ENCODE measurements at places on chromosomes 6 and 20. TPM values are rescaled to one million over a fixed set of nuclear protein-coding genes. Genes with fewer than 3 reads are reported as not detected.

HLA-F gene
- total RNA-seq = 222 TPM

NELFE gene
- 86.1 TPM for total RNA-seq

DNA sequence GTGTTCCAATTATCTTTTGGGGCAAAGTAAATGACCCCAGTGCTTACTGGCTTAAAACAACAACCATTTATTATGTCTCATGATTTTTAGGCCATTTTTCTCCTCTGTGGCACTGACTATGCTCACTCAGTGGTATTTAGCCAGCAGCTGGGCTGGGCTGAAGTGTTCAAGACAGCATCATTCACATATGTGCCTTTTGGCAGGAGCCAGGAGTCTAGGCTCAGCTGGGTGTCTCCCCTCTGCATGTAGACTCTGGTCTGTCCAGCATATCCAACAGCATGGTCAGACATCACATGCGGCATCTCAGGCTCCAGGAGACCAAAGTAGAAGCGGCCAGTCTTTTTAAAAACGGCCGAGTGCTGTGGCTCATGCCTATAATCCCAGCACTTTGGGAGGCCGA, 120.3 kb upstream of the TOP1 start:
- DNase-seq = no peak
- H3K27me3 ChIP-seq = no peaks in the 10 kb centered on the region
- H3K36me3 ChIP-seq = no peaks in the 10 kb centered on the region
- H3K4me1 ChIP-seq = no peaks in the 10 kb centered on the region

DNA sequence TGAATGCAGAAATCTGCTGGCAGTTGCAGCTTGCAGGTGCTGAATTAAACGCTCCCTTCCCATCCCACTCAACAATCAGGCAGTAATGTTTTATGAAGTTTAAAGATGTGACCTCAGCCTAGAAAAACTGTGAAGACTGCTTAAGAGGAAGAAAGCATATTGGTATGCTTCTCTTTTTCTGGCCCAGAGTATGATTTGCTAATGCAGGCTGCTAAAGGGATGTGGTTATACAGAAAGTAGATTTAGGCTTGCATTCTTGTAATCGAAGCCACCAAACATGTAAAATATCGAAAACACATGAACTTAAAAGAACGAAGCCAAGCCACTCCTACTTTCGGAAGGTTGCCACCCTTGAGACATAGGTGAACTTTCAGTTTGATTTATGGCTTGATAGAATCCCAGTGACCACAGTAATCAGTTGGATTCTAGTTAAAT, 40.7 kb downstream of the MAP3K5 start:
- H3K4me3 ChIP-seq = peak overlapping the region; percentile 53
- no peak overlapping the region for H3K27ac ChIP-seq
- no peak for DNase-seq
- H3K27me3 ChIP-seq = no peaks in the 10 kb centered on the region

DNA sequence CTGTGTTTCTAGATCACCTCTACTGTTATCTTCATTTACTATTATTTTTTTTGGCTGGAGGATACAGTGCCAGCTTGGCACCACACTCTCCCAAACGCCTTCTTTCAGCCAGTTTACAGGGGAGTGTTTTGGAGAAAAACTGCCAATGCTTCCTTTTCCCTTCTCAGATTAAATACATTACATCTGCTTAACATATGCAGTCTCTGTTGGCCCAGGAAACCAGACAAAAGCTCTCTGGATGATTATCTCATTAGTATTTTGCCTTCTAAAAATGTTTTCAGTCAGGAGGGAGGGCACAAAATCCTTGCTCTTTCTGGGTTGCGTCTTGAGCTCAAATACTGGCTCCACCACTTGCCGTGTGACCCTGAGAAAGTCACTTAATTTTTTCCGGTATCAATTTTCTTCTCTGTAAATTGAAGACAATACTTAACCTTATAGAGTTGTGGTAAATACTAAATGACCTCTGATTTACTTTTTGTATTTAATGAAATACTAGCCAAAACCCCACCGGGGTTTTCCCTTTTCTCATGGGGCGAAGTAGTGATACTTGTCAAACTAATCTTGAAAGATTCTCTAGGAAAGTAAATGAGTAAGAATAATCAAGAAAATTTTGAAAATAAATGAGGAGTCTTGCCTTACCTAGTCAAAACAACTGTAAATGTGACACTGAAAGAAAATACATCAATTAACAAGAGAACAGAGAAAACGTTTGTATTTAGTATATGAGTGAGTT, 146.2 kb downstream of the MMS22L start:
- H3K4me1 ChIP-seq = no peaks in the 10 kb centered on the region
- no peaks in the 10 kb centered on the region for H3K27me3 ChIP-seq
- no peak overlapping the region for H3K4me3 ChIP-seq
- no peak for DNase-seq
- H3K36me3 ChIP-seq = no peaks in the 10 kb centered on the region

LKAAEAR1 gene
- total RNA-seq = 0.39 TPM

- no peak overlapping the region for H3K4me3 ChIP-seq
- H3K36me3 ChIP-seq = no peaks in the 10 kb centered on the region
- H3K27ac ChIP-seq = no peak overlapping the region
- H3K27me3 ChIP-seq = no peaks in the 10 kb centered on the region
These were observed 212.7 kb downstream of the PACRG start for GRCh38 chr6:162940426-162940825.

DNA sequence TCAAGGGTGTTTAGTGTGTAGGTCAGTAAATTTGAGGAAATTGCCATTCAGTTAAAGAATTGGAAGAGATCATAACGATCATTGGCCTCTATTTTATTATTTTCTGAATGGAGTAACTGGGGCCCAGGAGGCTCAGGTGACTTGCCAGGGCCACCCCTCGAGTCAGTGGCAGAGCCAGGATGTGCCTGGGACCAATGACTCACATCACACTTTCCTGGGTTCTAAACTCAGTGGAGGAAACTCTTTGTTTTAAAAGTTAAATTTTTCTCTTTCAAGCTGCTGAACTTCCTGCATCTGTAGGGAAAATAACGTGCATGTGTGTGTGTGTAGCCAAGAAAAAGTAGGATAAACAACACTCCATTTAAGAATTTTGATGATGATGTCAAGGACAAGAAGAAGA, 135.5 kb downstream of the MYLK4 start:
- H3K27ac ChIP-seq = no peak overlapping the region
- no peaks in the 10 kb centered on the region for H3K4me1 ChIP-seq
- H3K36me3 ChIP-seq = no peaks in the 10 kb centered on the region
- no peak for DNase-seq

DNA sequence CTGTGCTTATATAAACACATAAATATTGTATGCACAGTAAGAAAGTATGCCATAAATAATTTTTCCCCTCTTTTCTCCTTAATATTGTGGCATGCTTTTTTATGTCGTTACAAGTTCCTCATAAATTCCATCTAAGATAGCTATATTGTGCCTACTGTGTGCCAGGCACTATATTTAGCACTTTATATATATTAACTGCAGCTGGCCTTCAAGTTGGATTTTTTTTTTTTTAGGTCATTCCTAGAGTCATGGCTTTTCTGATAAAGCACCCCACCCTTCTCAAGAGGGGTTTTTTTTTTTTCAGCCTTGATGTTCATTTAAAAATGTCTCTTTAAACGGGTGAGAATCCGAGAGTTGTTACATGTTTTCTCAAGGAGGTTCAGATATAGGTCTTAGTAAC, 42.8 kb upstream of the RNF8 start:
- no peaks in the 10 kb centered on the region for H3K27me3 ChIP-seq
- H3K27ac ChIP-seq = no peak overlapping the region
- H3K36me3 ChIP-seq = peaks cover 24% of the 10 kb centered on the region
- no peak overlapping the region for H3K4me3 ChIP-seq
- no peaks in the 10 kb centered on the region for H3K4me1 ChIP-seq
- DNase-seq = no peak

SRF gene
- 55.1 TPM for total RNA-seq

DNA sequence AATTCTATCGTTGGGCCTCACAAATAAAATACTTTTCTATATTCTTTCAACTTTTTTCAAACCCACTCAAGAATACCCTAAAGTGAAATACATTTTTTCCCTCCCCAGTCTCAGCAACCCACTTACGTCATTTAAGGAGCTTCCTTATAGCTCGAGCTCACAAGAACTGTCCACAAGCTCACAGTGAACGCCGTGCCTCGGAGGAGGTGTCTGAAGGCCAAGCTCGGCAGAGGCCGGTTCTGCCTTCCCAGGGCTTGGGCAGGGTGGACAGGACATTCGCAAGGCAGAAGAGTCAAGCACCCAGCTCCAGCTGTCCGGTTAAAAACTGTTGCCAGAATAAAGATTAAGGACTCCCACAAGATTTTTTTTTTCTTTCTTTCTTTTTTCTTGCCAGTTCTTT, 802.3 kb downstream of the QKI start:
- no peak overlapping the region for H3K4me3 ChIP-seq
- H3K36me3 ChIP-seq = no peaks in the 10 kb centered on the region
- H3K4me1 ChIP-seq = no peaks in the 10 kb centered on the region

LAMP5 gene
- not detected for total RNA-seq

GRCh38 chr6:142935553-142936517, 9.1 kb downstream of the HIVEP2 start:
- peak; percentile 45 for DNase-seq
- H3K4me3 ChIP-seq = peak overlapping the region; percentile 9
- no peak overlapping the region for H3K27ac ChIP-seq
- H3K4me1 ChIP-seq = peaks cover 94% of the 10 kb centered on the region

GRCh38 chr6:161198783-161199460, 74.9 kb downstream of the AGPAT4 start:
- DNase-seq = no peak
- H3K4me1 ChIP-seq = no peaks in the 10 kb centered on the region
- no peaks in the 10 kb centered on the region for H3K27me3 ChIP-seq
- H3K36me3 ChIP-seq = no peaks in the 10 kb centered on the region
- no peak overlapping the region for H3K4me3 ChIP-seq
- H3K27ac ChIP-seq = no peak overlapping the region

PPP1R16B gene
- 171 TPM for total RNA-seq
